Activated naive CD4-positive, alpha-beta T cell treated with anti-CD3 and anti-CD28 coated beads, Interleukin-2, amount 50 U/mL, for 72 hours (primary cell): ENCODE measurements at places on chromosomes 2 and 18.

DNA sequence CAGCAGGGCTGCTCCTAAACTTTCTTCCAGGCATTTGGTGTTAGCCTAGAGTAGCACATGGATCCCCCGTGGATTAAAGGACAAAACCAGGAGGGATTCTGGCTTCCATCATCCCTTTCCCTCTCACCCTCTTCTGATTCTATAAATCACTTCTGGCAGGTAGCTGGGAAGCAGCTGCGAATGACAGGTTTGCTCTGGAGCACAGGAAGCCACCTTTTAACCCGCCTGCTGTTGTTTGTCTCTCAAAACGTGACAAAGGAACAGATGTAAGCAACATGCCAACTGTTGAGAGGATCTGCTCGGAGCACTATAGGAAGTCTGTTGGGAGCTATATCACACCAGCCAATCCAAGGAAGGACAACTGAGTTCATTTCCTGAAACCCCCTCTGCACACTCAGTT, 101.9 kb downstream of the ACTR2 start:
- no peak for DNase-seq

- DNase-seq = no peak
Measured at GRCh38 chr2:24421668-24422067, 61.3 kb upstream of the ITSN2 start.

DNA sequence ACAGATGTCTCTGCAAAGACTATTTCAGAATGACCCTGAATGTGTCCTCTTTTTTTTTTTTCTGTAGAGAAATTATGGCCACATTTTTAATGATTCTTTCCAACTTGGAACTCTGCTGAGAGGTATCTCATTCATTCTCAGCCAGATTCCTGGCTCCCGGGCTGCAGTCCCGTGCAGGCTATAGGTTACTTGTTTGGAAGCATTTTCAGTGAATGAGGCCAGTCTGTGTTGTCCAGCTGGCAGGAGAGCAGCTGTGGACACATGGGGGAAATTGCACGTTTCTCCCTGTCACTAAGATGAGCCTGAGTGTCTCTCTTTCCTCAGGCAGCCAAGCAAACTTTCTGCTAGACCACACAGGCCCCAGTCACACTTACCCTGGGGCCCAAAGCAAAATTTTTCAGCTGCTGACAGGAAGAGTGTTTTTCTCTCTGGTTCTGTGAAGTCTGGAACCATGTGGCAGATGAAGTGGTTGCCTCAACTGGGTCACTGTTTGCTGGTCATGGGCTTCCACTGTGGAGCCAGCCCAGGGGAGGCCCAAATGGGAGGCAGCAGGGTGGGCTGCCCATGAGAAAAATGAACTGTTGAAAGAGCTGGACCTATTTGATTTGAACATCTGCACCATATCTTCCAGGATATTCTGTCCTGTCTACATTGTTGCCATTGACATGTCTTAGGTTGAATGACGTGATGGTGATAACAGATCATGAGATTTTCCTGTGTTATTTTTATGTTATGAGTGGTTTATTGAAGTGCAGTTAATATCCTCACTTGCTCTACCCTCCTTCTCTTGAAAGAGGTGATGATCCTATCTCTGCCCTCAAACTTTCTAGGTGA, 431.2 kb downstream of the LPIN1 start:
- DNase-seq = no peak

DNA sequence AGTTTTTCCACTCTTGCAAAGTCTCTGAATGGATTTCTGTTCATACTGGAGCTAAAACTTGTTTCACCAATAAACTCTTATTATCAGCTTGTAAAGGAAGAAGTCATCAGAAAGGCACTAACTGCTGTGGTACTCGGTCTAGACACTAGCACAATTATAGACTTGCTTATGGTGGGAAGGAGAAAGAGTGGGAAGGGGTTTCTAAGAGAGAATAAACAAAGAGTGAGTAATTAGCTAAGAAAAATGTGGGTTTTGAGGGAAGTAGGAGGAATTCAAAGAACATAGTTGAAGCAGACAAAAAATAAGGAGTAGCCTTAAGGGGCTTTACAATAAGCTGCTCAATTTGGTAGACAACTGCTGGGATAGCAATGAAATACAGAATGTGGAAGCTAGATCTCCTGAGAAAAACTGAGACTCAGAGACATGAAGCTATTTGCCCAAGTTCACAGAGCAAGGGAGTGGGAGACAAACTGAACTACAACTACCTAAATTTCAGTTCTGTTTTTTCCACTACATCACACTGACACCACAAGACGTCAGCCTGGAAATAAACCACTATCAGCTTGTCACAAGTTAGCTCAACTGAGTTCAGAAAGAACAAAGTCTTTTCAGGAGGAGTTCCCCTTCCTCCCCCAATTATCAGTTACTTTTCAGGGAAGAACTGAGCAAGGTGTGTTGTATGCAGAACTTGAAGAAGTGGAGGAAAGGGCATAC, 59.7 kb downstream of the MAP4K3 start:
- DNase-seq = no peak

- DNase-seq = no peak
Measured at GRCh38 chr2:43424262-43425207, 171.3 kb downstream of the THADA start.

GRCh38 chr2:70083344-70084156, 3.7 kb upstream of the PCBP1 start:
- DNase-seq = peak; percentile 61
